ENCODE measurements at places on chromosomes 2 and 18.

DNA sequence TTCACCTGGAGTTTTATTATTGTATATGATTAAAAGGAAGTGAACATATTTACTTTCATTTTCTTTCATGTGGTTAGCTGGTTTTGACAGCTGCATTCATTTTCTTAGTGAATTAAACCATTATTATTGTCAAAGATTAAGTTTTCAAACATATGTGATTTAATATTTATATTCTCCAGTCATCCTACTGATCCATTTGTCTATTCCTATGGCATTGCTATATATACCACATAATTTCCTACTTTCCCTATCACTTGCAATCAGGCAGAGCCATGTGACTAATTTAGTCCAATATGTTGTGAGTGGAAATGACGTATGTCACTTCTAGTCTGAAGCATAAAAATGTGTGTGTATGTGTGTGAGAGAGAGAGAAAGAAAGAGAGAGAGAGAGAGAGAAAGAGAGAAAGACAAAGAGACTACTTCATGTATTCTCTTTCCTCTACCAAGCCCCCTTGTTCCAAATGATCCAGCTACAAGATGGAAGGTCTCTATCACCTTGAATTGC, 12.0 kb upstream of the TACR1 start:
- DNase-seq: no peak

GRCh38 chr2:62569907-62570841, 64.2 kb upstream of the TMEM17 start:
- no peak for DNase-seq

DNA sequence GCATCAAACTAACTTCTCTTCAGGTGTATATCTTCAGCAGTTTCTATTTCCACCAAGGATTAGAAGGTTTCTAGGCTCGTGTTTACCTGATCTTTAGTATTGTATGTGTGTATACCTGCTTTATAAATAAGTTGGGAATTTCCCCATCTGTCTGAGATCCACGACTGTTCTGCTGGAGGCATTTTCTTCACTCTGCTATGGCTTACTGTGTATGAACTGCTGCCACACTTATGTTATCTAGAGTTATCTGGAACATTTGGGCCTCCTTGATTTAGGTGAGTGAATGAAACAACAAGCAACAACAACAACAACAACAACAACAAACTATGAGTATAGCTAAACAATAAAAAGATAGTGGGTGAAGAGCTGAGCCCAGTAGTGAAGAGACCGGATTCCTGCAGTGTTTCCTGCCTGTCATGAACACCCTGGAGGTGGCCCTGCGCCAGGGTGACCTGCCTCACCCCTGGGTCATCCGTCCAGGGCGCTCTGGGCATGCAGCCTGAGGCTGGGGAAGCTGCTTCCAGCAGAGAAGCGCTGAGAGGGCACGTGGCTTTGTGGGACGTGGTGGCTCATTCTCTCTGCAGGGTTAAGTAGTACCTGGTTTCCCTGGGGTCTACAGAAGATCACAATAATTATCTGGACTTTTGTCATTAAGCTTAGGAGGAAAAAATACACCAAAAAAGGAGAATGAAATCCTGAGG, 56.1 kb upstream of the GATA6 start:
- no peak for DNase-seq

DNA sequence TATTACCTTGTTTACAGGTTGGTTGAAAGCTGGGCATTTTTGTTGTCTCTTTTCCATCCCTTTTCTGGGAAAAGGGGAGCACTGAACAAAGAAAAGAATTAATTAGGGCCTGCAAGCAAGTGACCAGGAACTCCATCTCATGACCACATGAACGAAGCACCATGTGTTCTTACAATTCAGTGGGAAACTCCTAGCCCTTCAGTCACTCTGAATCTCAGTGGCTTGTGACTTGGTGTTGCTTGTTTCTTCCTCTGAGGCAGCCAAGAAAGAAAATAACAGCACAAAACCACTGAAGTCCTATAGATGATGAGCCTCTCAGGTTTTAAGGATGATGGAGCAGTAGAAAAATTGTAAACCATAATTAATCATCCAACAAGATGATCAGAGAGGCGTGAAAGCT, 129.1 kb upstream of the CAB39 start:
- DNase-seq: no peak

GRCh38 chr2:121754851-121755236, 607 bp upstream of the TSN start:
- no peak for DNase-seq

All from memory B cell (primary cell).